ENCODE measurements at places on chromosomes 11 and 22.

DNA sequence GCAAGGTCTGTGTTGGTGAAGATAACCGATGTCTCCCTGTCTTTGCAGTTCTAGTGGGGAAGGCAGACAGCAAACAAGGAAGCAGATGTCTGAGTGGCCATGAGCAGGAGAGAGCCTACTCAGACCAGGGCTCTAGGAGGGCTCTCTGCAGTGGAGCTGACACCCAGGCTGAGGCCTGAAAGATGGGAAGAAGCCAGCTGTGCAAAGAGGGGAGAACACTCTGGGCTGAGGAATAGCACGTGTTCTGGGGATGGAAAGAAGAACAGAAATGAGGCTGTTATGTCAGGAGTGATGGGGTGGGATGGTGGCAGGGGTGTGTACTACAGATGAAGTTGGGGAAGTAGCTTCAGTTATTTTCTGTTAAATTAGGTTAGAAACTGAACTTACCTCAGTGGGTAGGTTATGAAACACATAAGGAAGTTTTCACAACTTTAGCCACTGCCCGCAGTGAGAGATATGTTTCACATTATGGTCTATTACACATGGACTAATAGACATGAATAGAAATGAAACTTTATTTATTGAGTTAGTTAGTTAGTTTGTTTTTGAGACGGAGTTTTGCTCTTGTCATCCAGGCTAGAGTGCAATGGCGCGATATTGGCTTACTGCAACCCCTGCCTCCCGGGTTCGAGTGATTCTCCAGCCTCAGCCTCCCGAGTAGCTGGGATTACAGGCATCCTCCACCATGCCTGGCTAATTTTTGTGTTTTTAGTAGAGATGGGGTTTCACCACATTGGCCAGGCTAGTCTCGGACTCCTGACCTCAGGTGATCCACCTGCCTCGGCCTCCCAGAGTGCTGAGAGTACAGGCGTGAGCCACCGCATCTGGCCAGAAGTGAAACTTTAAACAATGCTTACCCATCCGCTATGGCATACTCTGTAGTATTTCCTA, 7.8 kb downstream of the DCPS start:
- DNase-seq: no peak

DNA sequence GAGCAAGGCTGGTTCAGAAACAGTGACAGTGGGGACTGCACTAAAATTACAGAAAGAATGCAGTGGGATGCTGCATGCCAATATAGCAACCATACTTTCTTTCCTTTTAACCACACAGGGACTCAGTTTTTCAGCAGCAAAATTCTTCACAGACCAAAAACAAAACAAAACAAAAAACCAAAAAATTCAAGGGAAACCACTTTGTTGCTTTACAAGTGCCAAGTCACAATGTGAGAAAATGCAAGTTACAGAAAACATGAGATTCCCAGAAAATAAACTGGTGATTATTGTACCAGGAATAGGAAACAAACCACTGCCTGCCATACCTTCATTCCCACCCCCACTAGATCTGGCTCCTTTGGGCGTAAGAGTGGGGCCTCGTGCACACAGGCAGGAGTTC, 52.6 kb downstream of the TENM4 start:
- no peak for DNase-seq

DNA sequence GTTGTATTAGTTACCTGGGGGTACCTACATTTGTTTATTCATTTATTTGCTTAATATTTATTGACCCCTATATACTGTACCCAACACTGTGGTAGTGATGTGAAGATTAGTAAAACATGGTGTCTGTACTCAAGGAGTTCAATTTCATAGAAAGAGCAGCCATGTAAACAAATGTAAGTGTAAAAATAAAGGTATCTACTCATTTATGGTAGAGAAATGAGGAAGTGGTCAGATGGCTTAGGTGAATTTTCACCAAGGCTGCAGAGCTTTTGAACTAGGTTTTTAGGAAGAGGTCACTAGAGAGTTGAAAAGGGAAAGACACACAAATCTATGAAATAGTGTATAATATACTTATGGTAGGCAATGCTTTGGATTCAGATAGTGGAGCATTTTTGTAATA, 11.1 kb downstream of the CTR9 start:
- no peak for DNase-seq

DNA sequence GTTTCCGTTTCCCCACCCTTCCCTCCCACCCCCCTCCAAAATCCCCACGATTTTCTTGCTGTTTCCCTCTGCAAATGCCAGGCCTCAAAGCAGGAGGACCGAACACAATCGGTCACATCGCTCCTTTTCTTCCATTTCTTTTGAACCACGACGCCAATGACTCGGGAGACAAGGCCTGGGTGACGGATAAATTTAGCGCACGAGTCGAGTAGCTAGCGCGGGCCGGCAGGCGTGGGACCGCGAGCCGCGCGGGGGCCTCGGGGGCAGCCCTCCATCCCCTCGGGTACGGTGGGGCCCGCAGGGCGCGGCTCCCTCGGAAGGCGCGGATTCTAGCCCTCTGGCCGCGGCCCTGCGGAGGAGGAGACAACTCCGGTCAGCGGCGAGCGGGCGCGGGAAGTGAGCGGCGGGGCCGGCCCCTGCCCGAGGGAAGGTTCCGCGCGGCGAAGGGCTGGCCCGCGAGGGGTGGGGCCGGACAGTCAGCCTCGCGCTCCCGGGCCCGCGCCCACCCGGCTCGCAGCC, 414 bp downstream of the JOSD1 start:
- no peak for DNase-seq

DNA sequence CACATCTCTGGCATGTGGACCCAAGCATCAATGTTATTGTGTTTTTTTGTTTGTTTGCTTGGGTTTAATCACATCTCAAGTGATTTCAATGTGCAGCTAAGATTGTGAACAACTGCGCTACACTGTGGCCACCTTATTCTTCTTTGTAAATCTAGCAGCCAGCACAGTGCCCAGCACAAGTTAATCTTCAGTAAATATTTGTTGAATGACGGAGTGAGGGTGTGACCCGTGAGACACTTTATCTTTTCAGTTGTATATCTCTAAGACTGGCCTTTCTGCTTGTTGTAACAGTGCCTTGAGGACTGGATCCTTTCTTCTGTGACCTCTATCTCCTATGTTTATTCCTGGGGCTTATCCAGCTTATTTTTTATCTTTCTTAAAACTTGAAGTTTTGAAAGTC, 21.4 kb upstream of the AMOTL1 start:
- DNase-seq: no peak

GRCh38 chr11:44734843-44735381, 8.2 kb downstream of the TSPAN18 start:
- DNase-seq: no peak

DNA sequence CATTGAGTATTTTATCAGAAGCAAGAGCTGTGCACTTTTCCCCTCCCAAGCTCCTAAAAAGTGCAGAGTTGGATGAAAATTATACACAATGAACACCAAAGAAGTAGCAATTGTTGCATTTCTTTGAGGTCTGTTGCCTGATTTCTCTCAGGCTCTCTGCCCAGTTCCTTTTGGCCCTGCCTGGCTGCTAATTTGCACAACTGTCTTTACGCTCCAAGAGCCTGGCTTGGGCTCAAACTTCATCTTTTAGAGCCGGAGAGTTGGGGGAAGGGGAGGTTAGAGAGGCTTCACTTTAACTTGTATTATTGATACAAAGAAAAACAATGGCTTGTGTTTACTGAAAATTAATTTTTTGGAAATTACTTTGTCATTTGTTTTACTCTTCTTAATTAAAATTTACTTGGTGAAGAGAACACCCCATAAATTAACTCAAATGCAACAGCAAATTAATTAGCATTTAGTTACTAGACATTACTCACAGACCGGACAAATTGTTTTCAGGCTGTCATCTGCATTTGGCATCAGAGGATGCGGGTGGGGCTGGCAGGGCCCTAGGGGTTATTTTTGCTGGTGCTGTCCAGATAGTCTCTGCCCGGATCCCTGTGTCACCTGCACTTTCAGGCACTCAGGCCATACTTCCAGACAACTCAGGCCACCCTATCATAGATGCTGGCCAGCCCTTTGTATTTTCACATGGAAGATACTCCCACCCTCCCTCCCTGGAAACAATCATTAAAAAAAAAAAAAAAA, 407.3 kb downstream of the NXPE2 start:
- DNase-seq: no peak

DNA sequence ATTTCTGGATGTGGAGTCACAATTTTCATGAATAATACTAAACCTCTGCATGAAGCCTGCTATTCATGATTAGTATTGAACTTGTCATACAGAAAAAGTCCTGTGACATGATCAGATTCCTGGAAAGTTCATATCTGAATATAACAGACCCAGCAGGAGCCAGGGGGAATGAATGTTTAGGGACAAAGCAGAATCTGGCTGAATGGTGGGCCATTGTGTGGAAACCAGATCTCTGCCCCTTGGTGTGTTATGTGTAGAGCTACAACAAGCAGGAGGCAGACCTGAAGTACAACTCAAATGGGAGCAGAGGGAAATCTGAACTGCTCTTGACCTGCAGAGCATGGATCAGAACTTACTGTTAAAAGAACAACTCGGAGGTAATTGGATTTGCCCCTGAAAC, 30.3 kb downstream of the KREMEN1 start:
- no peak for DNase-seq

DNA sequence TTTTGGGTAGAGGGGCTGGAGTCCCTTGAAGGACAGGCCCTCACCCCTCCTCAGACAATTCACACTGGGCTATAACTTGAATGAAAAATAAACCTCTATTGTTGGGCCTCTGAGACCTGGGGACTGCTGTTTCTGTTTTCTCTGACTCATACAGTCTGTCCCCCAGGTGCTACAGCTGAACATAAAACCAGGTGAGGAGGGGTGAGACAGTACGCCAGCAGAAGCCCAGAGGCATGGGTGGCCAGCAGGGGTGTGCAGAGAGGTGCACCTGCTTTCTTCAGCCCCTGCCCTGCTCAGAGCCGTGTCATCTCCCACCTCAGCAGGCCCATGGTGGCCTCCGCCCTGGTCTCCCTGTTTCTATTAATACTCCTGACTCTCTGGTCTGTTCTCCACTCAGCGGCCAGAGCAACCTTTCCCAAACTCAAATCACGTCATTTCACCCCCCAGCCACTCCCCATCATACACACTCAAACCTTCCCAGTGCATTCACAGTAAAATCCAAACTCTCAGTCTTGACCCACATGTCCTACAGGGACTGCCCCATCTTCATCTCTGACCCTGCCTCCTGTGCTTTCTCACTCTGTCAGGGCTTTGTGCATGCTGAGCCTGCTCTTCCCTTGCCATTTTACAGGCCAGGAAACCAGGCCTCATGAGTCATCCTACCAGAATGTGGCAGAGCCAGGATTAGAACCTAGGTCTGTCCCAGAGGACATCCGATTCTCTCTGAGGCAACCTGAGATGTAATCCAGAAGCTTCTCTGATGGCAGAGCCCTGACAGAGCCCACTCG, 5.4 kb upstream of the IL2RB start:
- DNase-seq: peak; percentile 80

GRCh38 chr11:13328286-13328685, 50.7 kb downstream of the BMAL1 start:
- no peak for DNase-seq

GRCh38 chr11:101584655-101585054, 848 bp upstream of the TRPC6 start:
- DNase-seq: no peak

- no peak for DNase-seq
Observed at GRCh38 chr11:134486704-134487103, 74.7 kb upstream of the B3GAT1 start.

DNA sequence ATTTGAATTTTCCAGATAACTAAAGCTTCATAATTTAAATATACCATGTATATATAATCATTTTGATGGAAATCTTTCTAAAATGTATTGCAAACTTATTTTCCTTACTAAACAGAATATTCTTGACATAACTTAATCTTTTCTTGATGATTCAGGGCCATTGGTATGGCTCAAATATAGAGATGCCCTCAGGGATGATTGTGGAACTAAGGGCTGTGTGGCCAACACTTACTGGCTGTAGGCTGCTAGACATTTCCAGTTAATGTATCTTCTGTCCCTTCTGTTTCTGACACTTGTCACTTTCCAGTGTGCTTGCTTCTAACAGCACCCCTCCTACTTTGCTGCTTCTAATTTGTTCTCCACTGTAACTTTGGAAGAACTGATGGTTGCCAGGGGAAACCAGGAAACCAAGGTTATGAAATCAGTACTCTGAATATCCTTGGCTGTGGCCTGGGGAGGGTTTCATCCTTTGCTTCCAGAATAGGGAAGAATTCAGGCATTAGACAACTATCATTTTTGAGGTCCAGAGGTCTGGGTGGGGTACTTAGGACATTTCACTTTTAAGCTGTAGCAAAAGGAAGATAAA, 697.2 kb downstream of the ETS1 start:
- no peak for DNase-seq

DNA sequence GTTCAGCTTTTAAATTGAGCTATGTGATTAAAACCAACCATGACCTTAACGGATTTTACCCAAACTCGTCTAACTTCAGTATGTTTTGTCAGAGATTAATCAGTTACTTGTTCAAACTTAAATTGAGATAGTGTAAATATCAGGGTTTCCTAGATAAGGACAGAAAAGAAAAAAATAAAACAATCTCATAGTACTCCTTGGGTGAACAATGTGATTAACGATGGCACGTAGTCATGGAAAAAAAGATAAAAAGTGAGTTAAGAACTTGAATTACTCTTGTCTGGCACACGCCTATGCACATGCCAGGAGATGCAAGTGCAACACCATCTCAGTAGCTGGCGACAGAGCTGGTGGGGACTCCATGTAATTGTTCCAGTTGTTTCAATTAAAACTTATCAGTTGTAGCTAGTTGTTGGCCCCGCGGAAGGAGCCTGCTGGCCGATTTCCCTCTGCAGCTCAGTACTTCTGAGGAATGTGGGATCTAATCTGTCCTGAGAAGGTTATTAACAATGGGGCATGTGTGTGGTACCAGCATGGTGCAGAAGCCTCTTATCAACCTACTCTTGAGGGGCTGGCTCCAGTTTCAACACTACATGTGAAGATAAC, 3.0 kb downstream of the RASSF10 start:
- no peak for DNase-seq

- DNase-seq: no peak
Observed at GRCh38 chr11:90555477-90555876, 332.6 kb upstream of the CHORDC1 start.

DNA sequence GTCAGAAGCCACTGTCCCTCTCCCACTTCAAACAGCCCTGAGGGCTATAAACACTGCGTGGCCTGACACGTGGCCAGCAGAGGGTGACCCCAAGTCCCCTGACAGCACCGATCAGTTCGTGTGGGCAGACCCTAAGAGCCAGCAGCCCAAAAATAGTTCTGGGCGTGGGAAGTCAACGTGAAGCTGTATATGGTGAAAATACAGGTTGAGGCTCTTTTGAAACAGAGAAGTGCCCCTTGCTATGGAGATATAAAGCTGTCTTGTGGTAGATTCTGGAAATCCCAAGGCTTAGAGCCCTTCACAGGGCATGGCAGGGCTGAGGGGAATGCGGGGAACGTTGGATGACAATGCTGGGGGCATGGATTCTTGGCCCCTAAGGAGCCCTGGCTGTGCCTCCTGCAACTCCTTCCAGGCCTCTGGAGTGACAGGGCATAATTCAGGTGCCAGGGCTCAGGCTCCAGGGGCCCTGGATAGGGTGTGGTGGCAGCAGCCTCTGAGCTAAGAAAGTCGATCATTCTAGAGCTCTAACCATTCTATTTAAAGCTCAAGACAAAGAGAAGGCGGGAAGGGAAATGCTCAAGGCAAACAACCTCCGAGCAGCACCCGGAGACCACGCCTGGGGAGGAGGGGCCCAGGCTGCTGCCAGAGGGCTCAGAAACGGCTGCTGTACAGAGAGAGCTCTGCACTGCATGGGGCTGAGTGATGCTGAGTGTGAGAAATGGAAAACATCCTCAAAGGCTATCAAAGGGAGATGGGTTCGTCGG, 60.4 kb upstream of the CD5 start:
- DNase-seq: peak; percentile 92
